ENCODE measurements at places on chromosomes 5 and 9.

- no peak for DNase-seq
Observed at GRCh38 chr5:73174100-73174815, 1.3 kb downstream of the TMEM174 start.

DNA sequence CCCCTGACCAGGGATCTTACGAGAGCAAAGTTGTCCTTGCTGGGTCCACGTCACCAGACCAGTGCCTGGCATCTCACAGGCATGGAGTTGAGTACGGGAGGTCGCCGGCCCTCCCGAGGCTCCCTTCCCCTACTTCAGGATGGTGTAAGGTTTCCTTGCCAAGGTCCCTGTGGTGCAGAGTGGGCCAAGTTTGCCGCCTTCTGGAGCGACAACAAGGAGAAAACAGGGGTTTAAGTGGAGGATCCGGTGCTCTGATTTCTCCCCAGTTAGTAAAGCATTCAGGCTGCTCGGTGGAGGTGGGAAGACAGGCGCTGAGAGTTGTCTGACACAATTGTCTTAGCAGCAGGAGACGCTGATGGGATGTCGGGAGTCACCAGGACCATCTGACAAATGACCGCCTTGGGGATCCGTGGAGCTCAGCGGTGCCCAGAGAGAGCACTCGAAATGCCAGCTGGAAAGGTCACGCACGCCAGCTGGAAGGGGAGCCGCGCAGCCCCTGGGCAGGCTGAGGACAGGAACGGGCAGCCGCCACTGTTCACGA lies 37.3 kb downstream of the ADAMTS2 start:
- no peak for DNase-seq

DNA sequence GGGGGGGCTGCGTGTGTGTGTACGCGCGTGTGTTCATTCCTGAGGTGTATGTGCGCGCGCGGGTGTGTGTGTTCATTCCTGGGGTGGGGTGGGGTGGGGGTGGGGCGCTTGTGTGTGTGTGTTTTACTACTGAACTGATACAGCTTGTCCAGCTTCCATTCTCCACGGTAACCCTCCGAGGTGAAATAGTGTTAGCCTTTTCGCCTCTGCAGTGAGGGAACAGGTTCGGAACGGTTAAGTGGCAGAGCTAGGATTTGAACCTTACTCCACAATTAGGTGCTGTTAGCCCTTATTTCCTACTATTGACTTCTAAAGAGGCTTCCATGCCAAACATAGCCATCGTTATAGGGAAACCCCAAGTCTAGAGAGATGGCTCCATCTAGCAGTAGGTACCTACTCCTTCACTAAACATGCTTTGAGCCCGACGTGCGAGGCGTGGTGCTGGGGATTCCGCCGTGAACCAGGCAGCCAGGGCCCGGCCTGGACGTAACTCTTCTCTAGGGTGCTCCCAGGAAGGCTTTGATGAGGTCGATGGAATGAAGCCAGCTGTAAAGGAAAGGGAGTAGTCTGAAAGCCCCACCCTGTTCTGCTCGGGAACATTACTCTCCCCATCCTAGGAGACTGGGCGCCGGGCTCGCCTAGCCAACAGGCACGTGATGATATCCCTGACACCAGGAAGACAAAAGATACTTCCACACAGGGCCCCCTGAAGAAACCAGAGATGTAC lies 782 bp upstream of the SKP1 start:
- DNase-seq: no peak

DNA sequence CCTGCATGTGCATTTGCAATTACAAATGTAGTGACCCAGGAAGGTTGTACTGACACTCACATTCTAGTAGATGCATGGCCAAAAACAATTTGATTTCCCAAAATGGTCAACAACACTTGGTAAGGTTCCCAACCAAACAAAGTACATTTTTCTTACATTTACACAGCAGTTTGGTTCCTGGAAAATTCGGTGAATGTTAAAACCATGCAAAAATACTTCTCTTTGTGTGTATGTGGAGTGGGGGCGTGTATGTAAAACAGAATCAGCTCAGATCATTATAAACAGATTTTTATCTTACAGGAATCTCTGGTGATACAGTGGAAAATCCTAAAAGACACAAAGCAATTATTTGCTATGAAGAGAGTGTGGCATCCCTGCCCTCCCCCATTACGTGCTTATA lies 25.1 kb upstream of the MELK start:
- no peak for DNase-seq

GRCh38 chr9:37293664-37294524 lies 128.6 kb upstream of the GRHPR start:
- DNase-seq: no peak

GRCh38 chr9:113634596-113635515 lies 171.3 kb downstream of the RGS3 start:
- no peak for DNase-seq

DNA sequence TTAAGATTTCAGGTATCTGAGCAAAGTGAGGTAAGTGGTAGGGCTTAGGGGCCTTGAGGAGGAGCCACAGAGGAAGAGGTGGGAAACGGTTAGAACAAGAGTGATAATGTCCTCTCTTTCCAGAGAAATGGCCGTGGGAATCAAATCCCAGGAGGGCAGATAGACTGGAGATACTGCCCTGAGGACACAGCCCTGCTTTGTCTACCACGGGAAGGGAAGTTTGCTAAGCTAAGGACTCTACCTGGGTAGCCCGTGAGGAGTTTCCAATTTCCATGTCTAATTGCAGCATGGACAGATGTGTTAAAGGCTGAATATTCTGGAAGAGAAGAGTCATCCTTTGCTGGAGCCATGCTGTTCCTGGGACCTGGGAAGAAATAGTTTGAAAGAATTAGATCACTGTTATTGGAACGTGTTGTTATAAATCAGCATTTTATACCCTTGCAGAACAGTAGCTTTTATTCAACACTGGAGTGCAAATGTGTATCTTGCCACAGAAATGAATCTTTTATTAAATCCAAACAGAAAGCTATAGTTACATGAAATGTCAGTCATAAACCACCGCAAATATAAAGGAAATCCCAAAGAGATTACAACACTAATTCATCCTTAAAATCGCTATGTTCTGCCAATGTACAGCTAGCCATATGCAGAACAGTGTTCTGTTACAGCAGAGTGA lies 133.2 kb upstream of the LHFPL2 start:
- no peak for DNase-seq
